Left cardiac atrium (tissue), 4 donors: ENCODE measurements at places on chromosomes 12 and 14. TPM values are rescaled to one million over a fixed set of nuclear protein-coding genes. Genes with fewer than 3 reads are reported as not detected.

Gene LTB4R2
- total RNA-seq, result 2.8 TPM

Gene ACVRL1
- 44.0 TPM for total RNA-seq

Gene ESPL1
- total RNA-seq, result 0.58 TPM

Gene PLEKHG7
- not detected for total RNA-seq

Gene GRIP1
- total RNA-seq, result 21.0 TPM

Gene IAPP
- not detected for total RNA-seq
